Stimulated activated CD4-positive, alpha-beta T cell treated with anti-CD3 and anti-CD28 coated beads, Interleukin-4, amount 100 ng/mL, for 4 hours (primary cell): ENCODE measurements at places on chromosomes 1 and 21.

DNA sequence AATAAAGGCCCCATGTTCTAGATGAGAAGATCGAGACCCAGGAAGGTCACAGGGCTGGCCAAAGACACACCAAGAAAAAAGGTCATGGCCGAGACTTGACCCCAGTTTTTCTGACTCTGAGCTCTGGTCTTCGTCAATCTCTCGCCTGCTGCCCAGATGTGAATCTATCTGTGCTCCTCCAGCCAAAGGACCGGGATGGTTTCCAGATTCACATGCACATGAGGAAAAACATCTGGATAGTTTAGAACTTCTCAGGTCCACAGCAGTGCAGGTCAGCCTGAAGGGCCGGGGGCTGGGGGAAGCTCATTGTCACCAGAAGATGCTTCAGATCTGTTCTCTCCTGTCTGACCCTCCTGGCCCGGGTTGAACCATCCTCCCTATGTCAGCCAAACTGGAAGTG is 49.0 kb downstream of the KCNN3 start:
- no peak for DNase-seq

GRCh38 chr1:83520797-83521196 is 478.1 kb downstream of the TTLL7 start:
- no peak for DNase-seq

- no peak for DNase-seq
Measured at GRCh38 chr1:167465743-167466142, 52.6 kb downstream of the CD247 start.

DNA sequence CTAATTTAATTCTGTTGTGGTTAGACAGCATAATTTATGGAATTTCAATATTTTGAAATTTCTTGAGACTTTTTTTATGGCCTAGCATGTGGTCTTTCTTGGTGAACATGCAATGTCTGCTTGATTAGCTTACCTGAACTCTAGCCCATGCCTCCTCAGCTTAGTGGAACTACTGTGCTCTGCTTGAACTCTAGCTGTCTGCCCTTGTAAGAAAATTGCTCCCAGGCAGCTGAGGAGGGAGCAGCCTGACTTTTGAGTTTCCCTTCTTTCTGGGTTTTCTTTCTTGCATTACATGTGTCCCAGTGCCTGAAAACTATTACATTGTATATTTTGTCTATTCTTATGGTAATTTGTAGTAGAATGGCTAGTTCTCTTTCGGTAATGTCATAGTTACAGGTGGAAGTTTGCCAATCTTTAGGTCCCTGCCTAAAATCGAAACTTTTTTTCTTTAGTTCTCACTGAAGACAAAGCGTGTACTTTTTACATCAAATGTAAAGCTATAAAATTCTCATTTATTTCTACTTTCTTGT is 105.3 kb downstream of the MAST2 start:
- DNase-seq: no peak

GRCh38 chr1:53206735-53207379 is 10.2 kb downstream of the CPT2 start:
- no peak for DNase-seq

GRCh38 chr1:119594376-119594775 is 53.7 kb downstream of the ZNF697 start:
- no peak for DNase-seq

DNA sequence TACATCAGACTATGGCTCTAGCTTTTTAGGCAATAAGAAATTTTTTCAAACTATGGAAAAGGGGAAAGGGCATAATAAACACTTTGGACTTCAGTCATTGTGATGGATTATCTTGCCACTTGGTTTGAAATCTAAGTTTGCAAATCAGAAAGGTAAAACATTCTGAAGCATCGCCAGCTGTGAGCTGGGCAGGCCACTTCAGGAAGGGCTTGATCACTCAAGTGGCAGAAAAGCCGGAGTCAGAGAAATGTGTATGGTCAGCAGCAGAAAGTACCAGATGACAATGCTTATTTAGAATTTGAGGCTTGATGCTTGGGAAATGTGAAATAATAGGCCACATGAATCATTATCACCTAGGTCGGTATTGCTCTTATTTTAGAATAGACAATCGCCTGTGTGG is 79.7 kb downstream of the ZNF648 start:
- DNase-seq: no peak

DNA sequence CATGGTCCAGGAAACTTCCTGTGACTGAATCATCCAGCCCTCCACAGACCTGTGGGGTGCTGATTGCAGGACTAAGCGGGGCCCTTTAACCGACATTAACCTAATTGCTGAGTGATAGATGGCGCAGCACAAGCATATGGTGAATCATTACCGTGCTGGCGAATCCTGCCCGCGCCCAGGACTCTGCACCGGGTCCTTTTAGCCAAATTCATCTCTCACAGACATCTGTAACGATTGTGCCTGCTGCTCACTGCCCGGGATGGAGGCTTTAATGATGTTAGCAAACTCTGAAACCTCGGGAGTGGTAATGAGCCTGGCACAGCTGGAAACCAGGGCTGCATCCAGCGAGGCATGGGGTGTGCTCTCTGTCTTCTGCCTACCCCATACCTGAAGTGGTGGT is 147.3 kb upstream of the CD34 start:
- no peak for DNase-seq

- no peak for DNase-seq
Measured at GRCh38 chr1:87560601-87561360, 232.1 kb downstream of the LMO4 start.

- no peak for DNase-seq
Measured at GRCh38 chr1:27596261-27596660, 7.7 kb downstream of the AHDC1 start.

DNA sequence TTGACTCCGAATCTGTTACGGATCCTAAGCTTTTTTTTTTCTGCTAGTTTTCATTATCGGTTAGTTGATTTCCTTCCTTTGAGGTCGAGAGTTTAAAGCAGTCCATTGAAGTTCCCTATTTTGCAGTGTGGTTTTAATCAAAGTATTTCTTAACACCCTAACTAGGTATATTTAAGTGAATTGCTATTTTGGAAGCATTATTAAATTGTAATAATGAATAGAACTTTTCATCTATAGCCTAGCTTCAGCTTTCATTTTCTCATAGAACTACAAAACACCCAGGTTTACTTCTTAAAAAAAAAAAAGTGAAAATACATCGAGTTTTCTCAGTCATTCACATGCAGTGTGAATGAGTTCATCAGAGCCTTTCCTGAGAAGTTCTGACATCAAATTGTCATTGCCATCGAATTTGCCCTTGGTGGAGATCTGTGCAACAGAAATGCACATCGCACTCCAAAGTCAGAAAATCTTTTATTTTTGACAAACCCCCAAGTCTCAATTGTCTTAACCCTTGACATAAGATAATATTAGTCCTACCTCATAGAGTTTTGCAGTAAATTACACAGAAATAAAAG is 1.1 kb upstream of the LBR start:
- DNase-seq: no peak

GRCh38 chr1:22880174-22880601 is 92.5 kb downstream of the LACTBL1 start:
- DNase-seq: no peak

DNA sequence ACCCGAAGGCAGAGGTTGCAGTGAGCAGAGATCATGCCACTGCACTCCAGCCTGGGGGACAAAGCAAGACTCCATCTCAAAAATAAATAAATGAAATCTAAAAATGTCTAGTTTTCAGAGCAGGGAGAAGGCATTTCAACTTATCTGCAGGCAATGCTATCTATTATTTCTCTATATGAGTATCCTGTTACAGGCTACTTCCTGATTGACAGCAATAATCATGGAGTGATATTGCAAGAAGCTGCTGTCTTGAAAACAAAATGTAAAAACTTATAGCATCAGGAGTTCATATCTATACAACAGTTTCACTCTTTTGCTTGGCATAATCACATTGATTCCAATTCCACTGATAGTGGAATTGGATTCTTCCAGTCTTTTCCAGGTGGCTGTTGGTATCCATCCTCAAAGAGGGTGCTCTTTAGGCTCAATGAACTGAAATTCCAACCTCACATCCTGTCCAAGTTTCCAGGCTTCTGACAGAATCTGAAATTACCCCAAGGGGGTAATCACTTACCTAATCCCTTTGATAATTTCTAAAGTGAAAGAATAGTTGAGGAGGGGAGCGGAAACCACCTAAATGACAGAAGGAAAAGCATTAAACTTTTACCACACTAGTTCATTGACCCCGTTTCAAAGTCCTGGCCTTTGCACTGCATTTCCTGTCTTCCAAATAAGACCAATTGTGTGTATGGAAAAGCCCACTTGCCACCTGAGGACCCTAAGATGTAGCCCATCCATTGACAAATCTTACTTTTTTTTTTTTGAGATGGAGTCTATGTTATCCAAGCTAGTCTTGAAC is 107.6 kb downstream of the GLUL start:
- DNase-seq: no peak
